AG08396 (cell line): ENCODE measurements at places on chromosomes 3 and 15.

- no peak for DNase-seq
Measured at GRCh38 chr3:27034255-27034654, 334.9 kb downstream of the NEK10 start.

DNA sequence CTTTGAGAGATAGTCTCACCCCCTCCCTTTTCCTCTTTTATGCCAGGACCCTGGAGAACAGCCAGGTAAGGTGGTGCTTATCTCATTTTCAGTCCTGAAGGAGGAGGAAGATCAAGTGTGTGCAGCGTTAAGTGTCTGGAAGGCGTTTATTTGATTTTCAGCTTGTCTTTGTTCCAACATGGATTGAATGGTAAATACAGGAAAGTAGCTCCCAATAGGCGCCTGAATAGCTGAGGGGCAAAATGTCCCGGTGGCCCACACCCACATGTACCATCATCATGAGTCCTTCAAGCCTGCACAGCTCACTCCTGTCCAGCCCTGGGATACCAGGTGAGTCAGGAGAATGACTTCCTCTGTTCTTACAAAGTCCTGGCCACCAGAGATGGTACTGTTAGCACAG is 73.5 kb downstream of the CEMIP start:
- no peak for DNase-seq

DNA sequence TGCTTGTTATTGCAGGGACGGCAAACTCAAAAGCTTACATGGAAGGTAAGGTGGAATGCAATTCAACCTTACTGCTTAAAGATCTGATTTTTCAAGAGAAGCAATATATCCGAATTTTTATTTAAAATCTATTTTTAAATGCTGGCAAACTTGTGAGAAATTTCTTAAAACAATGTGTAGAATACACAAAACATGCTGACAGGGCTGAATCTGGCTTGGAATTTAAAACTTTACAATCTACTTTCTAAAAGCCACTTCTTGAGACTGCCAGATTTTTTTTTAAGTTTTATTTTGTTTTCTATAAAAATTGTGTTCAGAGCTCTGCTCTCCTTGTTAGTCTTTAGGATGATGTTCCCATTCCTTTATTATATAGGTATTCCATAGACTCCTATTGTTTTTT is 146.7 kb downstream of the ADAM10 start:
- no peak for DNase-seq

DNA sequence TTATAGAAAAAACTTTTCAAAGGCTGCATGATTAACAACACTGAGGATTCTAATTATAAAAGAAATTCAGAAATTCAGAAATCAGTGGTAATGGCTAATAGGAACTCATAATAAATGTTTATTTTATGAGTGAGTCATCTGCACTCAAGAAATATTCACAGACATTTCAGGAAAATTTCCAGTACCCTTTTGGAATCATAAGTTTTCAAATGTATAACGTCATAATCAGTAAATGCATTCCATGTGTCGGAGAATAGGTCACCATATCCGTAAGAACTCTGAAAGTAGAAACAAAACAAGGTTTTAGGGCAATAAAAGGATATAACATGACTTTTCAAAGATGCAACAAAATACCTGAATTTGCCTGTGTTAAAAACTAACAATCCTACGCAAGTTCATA is 24.7 kb downstream of the EOGT start:
- DNase-seq, result no peak
